Mesendoderm (in vitro differentiated cells): ENCODE measurements at places on chromosomes 5 and 9.
A peak's percentile ranks its signal among the peaks of the same experiment; 100 is the strongest.

- DNase-seq, result no peak
Observed at GRCh38 chr9:3200331-3200774, 325.4 kb downstream of the RFX3 start.

DNA sequence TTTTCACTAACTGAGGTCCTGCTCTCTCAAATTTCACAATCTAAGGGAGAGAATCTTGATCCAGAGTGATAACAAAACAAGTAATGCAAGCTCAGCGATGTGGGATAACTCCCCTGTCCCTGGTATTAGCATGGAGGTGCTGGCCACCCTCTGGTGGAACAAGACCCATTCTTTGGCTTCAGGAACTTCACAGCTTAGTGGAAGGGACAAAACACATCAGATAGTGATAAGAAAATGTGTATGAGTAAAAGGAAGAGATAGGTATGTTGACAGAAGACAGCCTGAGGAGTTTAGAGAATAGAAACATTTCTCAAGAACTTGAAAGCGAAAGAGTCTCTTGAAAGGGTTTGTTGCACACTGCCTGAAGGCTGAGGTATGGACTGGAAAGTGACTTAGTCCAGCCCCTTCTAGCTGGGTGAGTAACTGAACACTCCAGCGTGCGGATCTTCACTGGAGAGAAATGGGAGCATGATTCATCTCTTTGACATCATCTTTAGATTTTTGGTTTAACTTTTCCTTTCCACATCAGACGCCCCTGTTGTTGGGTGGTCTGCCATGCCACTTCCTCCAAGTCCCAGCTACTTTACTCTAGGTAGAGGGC, 25.4 kb upstream of the ZSWIM6 start:
- peak; percentile 79 for DNase-seq

DNA sequence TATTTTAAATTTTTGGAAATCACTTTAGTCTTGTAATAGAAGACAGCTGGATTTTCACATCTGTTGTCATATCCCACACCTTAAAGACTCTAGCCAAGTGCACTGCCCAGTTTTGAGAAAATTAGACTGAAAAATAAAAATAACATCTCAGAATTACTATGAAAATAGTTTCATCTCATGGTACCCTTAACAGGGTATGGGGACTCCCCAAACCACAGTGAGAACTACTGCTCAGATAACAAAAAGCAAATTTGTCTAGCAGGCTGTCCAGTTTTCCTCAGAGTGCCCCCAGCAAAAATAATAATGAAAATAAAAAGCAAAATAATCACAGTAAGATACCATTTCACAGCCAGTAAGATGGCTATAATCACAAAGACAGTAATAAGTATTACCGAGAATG, 6.5 kb downstream of the UBQLN1 start:
- no peak for DNase-seq

DNA sequence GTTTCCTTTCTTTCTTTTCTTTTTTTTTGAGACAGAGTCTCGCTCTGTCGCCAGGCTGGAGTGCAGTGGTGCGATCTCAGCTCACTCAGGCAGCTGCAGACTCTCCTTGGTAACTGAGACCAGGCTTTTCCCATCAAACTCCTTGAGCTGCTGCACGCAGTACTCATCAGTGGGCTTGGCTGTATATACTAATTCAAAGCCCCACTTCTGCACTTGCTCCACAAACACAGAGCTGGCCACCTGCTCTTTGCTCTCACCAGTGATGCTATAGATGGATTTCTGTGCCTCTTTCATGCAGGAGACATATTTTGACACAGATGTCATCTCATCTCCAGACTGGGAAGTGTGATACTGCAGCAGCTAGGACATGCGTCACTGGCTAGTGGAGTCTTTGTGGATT, 252.7 kb downstream of the AP3B1 start:
- no peak for DNase-seq

DNA sequence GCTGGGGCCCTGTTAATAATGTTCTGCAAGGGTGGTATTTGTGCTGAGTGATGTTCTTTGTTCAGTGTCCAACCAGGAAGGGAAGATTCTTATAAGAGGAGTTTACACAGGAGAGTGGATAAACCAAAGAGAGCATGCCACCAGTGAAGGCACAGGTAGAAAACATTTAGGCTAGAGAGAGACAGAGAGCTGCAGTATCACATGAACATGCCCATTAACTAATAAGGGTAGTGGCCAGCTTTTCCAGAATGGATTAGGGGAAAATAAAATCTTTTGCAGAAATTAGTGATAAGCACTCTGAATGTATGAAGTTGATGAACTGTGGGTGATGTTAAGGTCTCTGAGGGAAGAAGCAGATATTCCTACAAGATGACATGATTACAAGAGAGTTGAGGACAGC, 54.1 kb upstream of the PRLR start:
- no peak for DNase-seq

- peak; percentile 69 for DNase-seq
Observed at GRCh38 chr9:96071076-96071814, 195.8 kb downstream of the ERCC6L2 start.

- no peak for DNase-seq
Observed at GRCh38 chr5:176173647-176174046, 64.6 kb upstream of the SIMC1 start.

- no peak for DNase-seq
Observed at GRCh38 chr9:13719981-13720676, 440.6 kb upstream of the MPDZ start.

GRCh38 chr9:99173570-99174504, 47.9 kb downstream of the ALG2 start:
- no peak for DNase-seq

- DNase-seq, result peak; percentile 6
Observed at GRCh38 chr9:28092981-28093936, 520.0 kb upstream of the C9orf72 start.

DNA sequence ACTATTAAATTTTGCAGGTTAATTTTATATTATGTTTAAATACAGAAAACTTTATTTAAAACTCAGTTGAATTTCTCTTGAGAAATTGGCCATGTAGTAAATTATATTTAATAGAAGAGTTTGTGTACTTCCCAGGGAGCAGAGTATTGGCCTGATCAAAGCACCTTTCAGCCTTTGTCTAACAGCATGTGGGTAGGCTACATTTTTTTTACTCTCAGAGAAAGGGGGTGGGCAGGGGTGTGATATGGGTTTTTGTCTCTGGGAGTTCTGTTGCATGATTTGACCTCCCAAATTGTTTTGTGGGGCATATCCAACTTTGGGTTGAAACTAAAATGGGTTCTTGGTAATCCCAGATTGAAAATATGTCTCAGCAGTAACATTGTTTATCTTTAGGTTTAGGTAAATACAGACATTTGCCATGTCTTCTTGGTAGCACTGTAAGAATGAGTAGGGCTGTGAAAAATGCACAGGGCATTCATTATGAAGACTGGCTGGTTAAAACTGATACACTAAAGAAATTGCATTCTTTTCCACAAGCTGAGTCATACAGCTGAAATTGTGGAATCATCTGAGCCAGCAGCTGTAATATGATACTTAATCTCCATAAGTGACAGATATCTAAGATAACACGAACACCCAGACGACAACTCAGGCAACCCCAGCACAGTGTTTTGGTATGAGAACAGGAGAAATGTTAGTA, 75.4 kb upstream of the CDKN2B start:
- peak; percentile 70 for DNase-seq

- no peak for DNase-seq
Observed at GRCh38 chr9:124024107-124024506, 12.5 kb downstream of the LHX2 start.

GRCh38 chr5:74192606-74193299, 447.8 kb downstream of the ENC1 start:
- DNase-seq, result no peak

DNA sequence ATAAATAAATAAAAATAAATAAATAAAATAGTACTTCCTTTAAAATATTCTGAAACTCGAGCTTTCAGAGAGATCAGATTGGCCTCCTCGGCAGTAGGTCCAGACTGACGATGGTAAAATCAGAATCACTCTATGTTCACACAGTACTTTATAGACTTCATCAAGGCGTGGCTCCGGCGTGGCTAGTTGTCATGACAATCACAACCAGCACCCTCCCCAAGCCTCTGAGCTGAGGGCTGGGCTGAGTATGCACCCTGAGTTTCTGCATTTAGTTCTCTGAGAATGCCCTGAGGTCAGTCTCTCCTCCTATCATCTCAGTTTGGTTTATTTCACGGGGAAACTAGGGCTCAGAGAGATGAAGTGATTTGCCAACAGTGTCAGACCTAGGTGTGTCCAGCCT, 43.3 kb upstream of the BARHL1 start:
- DNase-seq, result no peak

GRCh38 chr5:180090769-180091546, 19.4 kb upstream of the RNF130 start:
- peak; percentile 93 for DNase-seq
